ENCODE measurements at places on chromosomes 7 and 10.

DNA sequence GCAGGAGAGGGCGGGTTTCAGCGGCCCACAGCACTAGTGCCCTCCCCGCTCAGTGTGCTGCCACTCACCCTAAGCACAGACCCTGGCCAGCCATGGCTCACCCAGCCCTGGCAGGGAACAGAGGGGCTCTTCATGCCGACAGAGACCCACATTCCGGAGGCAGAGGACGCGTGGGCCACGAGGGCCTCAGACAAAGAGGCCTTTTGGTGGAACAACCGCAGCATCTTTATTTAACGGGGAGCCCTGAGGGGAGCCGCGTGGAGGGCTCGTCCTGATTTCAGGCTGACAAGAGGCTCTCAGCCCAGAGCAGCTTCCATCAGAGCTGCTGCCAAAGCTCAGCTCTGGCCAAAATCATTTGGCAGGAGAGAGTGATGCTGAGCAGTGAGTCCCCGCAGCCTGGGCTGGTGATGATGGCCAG lies 127.8 kb downstream of the SH3PXD2A start:
- peak; percentile 72 for DNase-seq

DNA sequence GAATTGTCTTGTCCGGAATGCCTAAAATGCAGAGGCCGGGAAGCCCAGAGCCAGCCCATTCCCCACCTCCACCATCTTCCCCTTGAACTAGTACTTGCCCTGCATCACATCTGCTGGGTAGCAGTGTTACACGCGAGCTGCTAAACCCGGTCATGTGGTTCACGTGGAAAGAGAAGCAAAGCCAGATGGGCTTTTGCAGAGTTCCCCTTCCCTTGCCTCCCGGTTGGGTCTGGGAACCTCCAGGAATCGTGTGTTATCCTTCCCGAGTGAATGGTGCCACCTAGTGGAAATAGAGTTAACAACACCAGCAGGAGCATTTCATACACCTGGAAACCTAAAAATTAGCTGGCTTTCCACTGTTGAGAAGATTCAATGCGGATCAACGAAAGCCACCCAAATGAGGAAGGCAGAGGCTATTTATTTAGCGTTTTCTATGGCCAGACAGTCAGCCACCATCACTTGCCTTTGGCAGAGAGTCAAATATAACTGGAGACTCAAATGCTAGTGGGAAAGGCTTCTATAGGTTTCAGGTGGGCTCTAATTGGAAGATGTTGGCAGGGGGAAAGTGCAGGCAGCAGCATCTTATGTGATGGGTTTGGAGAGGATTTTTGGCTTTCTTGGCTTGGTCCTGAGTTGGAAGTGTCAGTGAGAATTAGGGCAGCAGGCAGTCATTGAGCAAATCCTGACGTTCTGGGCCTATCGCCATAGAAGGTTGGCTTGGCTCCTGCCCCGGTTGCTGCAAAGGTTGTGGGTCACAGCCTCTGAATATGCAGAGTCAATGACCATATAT lies 12.9 kb upstream of the DENND2A start:
- peak; percentile 82 for DNase-seq

- DNase-seq: no peak
Measured at GRCh38 chr10:70571236-70571635, 31.3 kb downstream of the PRF1 start.

- DNase-seq: no peak
Measured at GRCh38 chr7:70520611-70521010, 611.3 kb upstream of the GALNT17 start.

DNA sequence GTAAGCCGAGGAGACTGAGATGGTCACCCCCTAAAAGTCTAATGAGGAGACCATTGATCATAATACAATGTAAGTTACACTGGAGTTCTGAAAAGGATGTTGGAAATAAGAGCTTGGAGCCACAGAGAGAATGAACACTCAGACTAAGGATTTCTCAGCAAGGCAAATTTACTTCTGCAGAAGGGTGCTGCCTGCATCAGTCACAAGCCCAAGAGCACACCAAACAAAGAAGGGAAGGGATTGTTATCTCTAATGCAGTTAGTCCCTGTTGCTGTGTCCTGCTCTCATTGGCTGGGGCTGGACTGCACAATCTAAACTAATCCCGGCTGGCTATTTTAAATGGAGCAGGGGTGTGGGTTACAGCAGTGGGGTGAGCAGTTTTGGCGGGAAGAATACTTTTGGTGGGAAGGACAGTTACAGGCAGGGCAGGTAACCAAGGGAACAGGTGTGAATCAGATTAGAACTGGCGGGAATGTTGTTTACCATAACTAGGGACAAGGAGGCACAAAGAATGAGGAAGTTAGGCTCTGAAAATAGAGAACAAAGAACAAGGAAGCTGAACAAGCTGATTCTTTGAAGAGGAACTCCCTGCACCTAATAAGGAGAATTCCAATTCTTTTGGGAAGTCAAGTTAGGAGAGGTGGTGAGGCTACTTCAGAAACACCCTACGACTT lies 30.3 kb upstream of the TRIM24 start:
- no peak for DNase-seq

- DNase-seq: no peak
Measured at GRCh38 chr10:6037422-6037821, 24.7 kb downstream of the IL2RA start.

DNA sequence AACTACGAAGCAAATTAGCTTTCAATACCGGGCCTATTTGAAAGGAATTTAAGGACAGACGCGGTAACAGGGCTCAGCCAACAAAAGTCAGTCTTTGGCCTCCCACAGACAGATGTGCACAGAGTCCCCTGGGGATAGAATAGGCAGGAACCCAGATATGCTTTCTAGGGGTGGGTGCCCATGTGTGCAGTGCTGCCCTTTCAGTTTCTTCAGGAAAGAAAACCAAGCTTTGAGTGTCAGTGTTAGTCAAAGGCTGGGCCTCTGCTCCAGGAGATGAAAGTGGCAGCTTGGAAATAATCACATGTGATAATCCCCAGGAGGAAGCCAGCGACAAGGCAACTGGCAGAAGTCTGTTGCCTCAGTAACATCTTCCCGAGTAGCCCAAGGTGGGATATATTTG lies 43.8 kb upstream of the CSTF2T start:
- DNase-seq: no peak

DNA sequence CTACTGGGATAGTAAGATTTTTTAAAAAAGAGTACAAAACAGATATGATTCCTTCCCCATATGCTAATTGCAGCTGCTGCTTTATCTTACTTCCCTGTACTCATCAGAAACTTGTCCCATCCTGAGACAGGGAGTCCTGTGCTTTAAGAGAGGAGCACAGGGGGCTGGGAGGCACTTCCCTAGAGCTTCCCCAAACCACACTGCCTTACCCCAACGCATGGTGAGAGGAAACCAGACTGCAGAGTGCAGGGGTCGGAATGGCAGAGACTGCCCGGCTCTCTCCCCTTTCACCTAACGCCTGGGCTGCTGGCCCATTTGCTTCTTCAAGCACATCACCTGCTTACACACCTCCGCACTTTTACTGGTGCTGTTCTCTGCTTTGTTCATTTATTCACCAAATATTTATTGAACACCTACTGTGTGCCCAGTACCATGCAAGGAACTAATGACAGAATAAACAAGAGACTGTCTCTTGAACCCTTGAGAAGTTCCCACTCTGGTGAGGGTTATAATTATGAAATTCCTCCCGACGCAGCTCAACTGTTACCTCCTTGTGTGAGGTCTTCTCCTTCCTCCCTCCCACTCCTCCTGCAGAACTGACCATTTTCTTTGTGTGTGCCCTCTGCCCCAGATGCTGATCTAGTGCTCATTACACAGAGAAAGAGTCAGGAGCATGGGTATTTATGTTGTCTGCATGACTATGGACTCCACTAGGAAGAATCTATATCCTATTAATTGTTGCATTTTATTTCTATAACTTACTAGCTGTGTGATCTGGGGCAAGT lies 289.7 kb downstream of the TCF7L2 start:
- peak; percentile 9 for DNase-seq

- no peak for DNase-seq
Measured at GRCh38 chr7:99098286-99098823, 45.6 kb downstream of the SMURF1 start.

GRCh38 chr7:10734595-10734994 lies 239.1 kb upstream of the PHF14 start:
- DNase-seq: no peak

DNA sequence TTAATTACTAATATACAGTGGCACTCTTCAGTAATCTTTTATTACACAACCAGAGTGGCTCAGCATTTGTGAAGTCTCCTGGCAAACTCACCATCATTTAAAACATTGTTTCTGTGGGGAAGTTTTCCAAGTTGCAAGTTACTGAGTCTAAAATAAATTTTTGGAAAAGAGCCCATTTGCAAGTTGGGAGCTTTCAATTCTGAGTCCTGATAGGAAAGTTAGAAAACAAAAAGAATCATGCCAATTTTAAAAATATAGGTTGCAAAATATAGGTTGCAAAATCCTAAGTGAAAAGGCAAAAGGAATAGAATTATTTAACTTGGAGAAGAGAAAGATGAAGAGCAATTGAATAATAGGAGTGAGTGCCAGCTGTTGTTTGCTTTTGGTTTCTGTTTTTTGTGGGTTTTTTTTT lies 378.8 kb upstream of the C7orf33 start:
- no peak for DNase-seq

DNA sequence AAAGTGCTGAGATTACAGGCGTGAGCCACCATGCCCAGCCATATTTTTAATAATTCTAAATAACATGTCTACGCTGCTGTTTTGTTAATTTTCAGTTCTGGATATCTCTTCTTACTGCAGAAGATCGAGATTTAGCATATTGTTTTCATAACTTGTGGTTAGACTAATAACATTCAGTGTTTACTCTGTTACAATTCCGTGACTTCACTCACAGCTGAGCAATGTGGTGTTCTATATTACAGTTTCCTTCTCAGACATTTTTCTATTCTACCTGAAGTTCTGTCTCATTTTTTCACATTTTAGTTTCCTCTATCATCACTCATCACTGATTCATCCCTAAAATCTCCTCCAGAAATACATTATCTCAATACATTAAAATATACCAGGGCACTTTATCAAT lies 10.9 kb downstream of the RNF32 start:
- no peak for DNase-seq

GRCh38 chr10:72375173-72375572 lies 20.5 kb upstream of the DNAJB12 start:
- DNase-seq: no peak

- DNase-seq: no peak
Measured at GRCh38 chr10:6364283-6364682, 161.6 kb downstream of the PFKFB3 start.

DNA sequence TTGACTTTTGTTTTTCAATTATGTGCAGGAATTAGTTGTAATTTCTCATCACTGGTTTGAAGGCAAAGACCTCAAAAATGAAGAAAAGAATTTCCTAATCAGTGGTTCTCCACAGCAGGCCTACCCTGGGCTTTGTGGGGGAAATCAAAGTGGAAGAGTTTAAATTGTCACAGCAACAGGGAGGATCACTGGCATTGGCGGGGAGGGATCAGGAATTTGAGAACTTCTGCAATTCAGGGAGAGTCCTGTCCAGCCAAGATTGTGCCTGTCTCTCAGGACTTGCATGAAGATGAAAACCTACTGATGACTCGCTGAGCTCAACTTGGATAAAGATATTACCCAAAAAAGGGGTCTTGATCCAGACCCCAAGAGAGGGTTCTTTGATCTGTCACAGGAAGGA lies 70.1 kb downstream of the HACD1 start:
- no peak for DNase-seq

DNA sequence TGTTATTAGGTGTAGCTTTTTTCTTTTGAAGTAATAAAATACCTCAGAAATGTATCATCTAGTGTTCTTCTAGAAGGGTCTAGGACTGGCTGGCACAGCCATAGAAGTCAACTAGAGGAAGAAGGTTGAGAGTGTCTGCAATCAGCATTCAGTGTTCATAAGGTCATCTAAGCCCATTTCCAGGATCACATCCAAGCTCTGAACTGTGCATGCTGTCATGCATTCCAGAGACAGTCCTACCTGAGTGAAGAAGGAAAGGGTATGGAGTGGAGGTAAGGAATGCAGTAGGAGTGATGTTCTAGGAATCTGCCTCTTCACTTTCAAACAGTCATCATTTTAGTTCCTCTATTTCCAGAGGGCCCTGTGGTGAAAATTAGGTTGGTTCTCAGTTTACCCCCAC lies 789.7 kb downstream of the GATA3 start:
- no peak for DNase-seq

DNA sequence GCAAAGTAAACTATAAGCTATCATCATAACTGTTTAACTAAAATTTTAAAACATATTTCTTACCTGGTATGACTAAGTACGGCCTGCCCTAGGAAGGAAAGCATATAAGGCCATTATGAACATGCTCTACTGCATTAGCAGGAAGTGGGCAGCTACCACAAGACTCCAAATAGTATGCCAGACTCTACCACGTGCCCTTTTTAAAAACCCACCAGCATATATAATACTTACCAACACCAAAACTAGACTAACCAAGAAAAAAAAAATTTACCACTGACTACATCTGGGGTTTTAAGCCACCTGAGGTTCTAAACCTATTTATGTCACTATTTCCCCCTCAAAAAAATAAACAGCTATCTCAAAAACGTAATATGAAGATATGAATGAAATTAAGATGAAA lies 30.1 kb downstream of the NUDCD3 start:
- no peak for DNase-seq

- no peak for DNase-seq
Measured at GRCh38 chr10:51246156-51246555, 171.9 kb downstream of the PRKG1 start.

DNA sequence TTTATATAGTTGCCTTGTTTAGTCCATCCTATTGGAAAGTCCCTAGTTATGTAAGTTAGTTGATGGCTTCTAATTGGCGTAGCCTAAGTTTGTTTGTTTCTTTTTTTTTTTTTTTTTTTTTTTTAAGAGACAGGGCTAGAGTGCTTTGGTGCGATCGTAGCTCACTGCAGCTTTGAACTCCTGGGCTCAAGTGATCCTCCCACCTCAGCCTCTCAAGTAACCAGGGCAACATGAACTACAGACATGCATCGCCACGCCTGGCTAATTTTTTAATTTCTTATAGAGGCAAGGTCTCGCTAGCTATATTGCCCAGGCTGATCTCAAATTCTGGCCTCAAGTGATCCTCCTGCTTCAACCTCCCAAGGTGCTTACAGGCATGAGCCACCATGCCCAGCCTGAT lies 7.1 kb downstream of the CSGALNACT2 start:
- no peak for DNase-seq

DNA sequence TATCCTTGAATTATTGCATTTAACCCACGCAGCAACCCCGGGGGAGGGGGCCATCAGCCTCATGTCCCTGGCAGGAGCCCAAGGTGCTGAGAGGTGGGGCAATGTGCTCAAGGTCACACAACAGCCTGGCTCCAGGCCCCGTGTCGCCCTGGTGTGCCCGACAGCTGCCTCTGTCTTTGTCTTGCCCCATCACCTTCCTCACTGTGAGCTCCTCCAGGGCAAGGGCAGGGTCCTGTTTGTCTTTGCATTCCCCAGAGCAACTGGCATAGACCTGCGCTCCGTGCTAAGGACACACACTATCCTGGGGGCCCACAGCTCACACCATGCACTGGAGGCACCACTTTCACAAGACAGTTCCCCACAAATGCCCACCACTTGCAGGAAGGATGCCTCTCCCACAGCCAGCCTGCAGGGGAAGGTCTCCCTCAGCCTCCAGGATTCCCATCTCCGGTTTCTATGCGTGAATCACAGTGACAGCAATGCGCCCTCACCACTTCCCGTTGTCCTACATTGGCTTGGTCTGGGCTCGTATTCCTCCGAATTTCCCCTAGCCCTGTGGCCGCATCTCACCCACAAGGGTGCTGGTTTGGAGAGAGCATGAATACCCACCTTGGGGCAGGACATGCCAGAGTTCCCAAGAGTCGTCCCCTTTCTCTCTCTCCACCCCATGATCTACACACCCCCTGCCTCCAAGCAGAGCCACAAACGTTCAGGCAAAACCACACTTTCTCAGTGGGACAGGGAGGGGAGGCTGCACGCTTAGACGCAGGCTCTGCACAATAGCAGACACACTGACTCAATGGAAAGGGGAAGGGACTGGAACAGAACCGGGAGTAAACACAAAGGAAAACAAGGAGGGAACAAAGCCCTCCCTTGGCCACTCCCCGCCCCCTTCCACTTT lies 10.3 kb downstream of the ITPRIP start:
- DNase-seq: peak; percentile 61
